ENCODE measurements at places on chromosomes 7 and 10.

- DNase-seq: peak; percentile 6
Observed at GRCh38 chr10:28796606-28797512, 119.5 kb downstream of the BAMBI start.

GRCh38 chr7:25167262-25167843 lies 42.3 kb upstream of the CYCS start:
- no peak for DNase-seq

DNA sequence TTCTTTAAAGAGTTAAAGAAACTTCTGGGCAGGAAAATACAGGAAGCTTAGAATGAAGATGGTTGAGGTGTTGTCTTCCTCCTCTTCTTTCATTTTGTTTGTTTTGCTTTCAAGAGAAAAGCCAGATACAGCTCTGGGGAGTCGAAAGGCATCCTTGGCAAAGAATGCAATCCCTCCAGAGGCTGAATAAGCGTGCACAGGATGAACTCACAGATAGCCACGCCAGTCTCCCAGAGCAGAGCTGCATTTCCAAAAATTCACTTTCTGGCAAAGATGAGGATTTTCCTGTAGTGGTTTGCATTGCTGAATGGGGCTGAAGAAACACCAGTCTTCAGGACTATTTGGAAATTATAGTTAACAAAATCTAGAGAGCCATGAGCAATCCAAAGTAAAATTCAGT lies 336.4 kb downstream of the NRG3 start:
- DNase-seq: no peak

- DNase-seq: no peak
Observed at GRCh38 chr7:63043657-63044543, 954.7 kb upstream of the ZNF722 start.

DNA sequence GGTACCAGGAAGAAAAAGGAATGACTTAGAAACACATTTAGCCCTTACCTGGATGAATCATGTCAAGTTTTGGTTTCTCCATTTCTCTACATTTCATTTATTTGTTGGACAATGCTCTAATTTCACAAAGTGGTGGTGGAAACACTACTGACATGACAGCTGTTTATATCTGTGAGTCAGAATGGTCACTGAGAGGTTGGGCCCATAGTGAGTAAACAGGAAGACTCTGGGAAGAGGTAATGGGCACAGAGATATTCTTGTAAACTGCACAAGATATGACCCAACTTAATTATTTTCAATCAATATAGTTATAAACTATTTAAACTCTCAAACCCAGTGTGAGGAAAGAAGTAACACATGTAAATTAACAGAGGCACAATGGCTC lies 176.3 kb upstream of the MEOX2 start:
- no peak for DNase-seq

DNA sequence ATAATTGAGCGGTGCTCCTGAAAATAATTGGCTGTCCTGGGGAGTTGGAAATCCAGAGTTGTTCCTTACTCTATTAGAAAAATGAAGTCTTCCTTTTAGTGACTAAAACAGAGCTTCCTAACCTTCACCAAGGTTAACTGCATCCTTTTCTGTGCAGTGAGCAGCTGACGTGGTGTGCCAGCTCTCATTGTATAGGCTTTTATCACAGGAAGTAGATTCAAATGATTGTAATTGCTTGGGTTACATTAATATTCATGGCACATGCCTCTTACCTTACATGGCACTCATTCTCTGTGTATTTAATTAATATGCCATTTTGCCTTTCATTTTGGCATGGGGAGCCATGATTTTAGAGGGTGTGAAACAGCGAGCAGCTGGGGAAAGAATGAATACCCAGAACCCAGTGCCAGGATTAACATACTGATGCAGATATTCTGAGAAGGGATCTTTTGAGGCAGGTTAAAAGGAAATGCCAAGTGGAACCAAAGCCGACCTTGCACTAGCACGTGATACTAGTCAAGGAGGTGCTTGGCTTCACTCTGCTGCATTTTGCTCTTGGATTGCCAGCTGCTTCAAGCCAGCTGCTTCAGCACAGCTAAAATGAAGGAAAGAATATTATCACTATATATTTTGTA lies 115.3 kb downstream of the ST7 start:
- DNase-seq: no peak

DNA sequence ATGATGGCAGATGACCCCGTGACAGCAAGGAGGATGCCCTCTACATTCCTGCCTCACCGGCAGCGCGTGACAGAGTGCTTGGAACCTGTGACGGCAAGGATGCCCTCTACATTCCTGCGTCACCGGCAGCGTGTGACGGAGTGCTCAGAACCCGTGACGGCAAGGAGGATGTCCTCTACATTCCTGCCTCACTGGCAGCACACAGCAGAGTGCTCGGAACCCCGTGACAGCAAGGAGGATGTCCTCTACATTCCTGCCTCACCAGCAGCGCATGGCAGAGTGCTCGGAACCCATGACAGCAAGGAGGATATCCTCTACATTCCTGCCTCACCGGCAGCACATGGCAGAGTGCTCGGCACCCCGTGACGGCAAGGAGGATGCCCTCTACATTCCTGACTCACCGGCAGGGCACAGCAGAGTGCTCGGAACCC lies 231.0 kb downstream of the DIP2C start:
- DNase-seq: no peak

- no peak for DNase-seq
Observed at GRCh38 chr10:90985321-90985933, 64.5 kb upstream of the ANKRD1 start.

DNA sequence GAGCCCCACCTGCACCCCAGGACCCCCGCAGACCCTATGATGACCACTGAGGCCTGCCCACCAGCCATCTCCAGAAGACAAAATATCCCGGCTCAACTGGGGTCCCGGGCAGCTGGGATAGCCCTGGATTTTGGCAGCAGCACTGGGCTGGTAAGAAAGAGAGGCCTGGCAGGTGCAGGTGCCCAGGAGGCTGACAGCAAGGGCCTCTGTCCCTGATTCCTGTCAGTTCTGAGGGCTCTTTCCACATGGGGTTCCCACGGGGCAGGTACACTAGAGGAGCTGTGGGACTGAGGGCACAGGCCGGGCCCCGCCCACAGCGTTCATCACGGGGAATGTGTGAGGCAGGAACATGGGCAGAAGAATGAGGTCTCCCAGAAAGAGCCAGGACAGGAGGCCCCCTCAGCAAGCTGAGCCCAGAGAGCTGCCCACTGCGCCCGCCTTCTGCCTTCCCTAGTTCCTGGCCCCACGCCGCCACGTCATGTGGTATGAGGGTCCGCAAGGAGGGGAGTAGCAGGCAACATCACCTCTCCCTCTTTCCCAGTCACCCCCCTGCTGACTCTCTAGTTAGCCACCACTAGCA lies 12.8 kb upstream of the NDST2 start:
- DNase-seq: no peak

DNA sequence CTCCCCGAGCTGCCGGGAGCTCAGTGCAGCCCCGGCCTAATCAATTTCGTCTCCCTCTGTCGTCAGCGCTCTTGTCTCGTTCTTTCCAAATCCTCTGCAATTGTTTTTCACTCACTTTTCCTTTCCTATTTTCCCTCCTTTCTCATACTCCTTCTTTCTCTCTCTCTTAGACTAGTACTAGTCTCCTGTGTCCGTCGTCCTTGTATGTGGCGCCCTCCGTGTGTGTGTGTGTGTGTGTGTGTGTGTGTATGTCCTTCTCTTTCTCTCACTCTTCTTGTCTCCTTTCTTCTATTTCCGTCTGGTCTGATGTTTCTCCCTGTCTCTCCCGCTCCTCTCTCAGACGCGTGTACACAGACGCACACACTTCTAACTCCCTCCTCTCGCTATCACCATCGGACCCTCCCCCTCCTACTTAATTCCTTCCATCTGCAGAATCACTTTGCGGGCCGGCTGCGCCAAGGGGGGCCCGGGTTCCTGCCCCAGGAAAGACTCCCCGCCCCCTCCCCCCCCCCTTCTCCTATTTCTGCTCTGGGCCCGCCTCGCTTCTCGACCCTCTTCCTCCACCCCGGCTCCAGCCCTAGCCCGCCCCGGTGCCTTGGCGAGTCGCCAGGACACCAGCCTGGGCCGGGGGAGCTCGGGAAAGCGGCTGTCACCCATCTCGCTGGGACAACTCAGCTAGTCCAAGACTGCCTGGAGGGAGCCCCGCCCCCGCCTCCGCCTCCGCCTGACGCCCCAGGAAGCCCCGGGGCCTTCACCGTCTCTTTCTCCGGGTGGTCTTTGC lies 743 bp upstream of the ZCCHC24 start:
- DNase-seq: no peak

DNA sequence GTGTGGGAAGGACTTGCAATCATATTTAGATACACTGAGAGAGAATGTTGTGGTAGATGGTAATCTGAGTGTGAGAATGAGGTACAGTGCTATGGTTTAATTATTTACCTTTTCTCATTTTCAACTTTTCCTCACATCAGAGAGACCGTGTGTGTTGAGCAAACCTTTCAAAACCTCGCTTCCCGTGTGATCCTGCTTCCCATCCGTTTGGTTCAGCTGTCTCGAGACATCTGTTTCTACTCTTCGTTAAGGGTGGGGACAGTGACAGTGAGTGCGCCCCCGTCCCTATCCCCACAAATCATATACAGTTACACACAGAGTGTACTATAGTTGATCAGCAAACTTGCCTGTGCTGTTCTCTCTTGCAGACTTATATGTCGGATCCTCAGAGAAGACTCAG lies 33.0 kb upstream of the NOBOX start:
- DNase-seq: no peak

- DNase-seq: no peak
Observed at GRCh38 chr7:6167004-6167551, 105.3 kb downstream of the CYTH3 start.

- no peak for DNase-seq
Observed at GRCh38 chr7:148800677-148801076, 83.4 kb downstream of the EZH2 start.

- no peak for DNase-seq
Observed at GRCh38 chr10:70668454-70668970, 3.8 kb upstream of the ADAMTS14 start.

DNA sequence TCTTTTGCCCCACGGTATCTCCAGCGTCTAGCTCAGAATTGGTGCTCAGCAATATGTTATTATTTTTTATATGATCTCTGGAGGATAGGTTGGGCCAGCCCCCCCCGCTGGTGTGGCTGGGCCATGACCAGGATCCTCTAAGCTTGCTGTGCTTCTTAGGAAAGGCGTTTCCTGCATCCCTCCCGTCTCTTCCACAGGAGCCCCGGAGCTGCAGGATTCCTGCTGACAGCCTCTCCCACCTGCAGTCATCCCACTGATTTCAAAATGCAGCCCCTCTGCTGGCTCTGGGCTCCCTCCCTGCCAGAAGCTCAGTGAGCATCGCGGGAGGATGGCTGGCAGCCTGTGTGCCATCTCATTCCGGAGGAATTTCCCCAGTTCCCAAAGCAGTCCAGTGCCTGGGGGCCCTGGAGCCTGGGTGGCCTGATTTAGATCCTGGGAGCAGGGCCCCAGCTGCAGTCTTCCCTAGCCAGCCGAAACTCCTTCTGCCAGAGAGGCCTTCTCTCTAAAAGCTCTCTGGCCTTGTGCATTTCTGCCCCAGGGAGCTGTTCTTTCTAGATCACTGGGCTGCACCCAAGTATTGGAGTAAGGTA lies 21.8 kb upstream of the GOLGA7B start:
- DNase-seq: no peak

- DNase-seq: no peak
Observed at GRCh38 chr10:130027716-130028464, 63.8 kb upstream of the EBF3 start.

GRCh38 chr7:11786186-11786585 lies 45.8 kb downstream of the THSD7A start:
- no peak for DNase-seq

GRCh38 chr7:44775383-44776107 lies 20.9 kb upstream of the PPIA start:
- DNase-seq: no peak

- DNase-seq: no peak
Observed at GRCh38 chr7:22551768-22552513, 52.0 kb upstream of the STEAP1B start.

GRCh38 chr7:130201796-130202195 lies 3.4 kb downstream of the TMEM209 start:
- DNase-seq: no peak

DNA sequence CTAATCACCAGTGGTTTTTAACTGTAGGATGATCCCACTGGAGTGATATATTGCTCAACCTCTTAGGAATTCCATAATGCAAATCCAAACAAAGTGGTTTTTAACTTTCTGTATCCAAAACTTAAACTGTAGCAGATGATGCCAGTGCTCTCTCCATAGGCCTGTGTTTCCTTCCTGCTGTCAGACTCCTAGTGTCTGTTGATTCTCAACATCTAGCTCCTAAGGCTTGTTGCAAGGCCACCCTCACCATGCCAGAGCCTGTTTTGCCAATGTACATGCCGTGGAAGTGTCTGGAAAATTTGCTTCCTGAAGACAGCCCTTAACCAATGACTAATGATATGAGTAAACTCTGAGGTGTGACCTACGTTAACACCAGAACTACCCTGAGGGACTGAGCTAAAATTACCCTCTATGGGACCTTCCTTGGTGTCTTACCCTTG lies 39.3 kb downstream of the C1GALT1 start:
- no peak for DNase-seq

GRCh38 chr7:155338632-155339320 lies 41.1 kb downstream of the INSIG1 start:
- no peak for DNase-seq

- no peak for DNase-seq
Observed at GRCh38 chr7:158494643-158495042, 93.0 kb downstream of the PTPRN2 start.

GRCh38 chr7:2523941-2524807 lies 4.6 kb downstream of the LFNG start:
- DNase-seq: peak; percentile 6

- no peak for DNase-seq
Observed at GRCh38 chr7:78071491-78072200, 273.1 kb downstream of the PHTF2 start.

DNA sequence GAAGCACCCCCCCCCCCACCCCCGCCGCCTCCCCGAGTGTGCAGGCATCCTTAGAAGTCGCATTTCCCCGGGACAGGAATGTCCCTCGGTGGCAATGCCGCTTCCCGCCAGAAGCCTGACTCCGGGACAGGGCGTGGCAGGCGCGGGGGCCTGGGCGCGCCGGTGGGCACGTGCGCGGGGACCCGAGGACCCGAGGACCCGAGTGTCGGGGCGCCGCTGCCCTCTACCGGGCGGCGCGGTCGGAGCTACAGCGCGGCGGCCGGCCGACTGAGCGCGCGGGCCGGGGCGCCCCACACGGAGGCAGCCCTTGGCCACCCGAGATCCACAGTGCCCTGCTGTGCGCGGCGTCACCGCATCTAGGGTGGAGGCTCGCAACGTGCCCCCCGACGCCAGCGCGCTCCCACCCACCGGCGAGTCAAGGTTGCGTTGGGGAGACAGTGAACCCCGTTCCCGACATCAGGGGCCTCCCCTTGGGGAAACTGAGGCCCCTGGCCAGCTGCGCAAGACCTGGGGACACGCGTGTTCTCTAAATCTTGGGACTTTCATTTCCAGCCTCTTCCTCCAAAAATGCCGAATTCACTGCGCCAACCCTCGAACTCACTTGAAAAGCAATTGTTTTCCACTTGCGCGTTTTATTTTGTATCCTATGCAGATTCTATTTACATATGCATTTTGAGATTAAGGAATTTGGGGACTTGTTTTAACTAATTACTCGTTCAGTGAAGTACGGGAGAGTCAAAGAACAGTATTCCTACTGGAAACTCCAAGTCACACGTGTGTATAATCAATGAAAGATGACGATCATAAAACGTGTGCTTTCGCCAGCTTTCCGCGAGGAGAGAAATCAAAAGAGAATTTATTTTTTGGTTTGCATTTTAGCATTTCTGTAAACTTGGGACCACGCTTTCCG lies 3.1 kb upstream of the CUX1 start:
- peak; percentile 69 for DNase-seq

- peak; percentile 38 for DNase-seq
Observed at GRCh38 chr7:123784263-123784662, 35.5 kb upstream of the WASL start.

- no peak for DNase-seq
Observed at GRCh38 chr7:70142247-70142932, 544.1 kb downstream of the AUTS2 start.
